ENCODE measurements at places on chromosomes 1 and 21.
A peak's percentile ranks its signal among the peaks of the same experiment; 100 is the strongest.

DNA sequence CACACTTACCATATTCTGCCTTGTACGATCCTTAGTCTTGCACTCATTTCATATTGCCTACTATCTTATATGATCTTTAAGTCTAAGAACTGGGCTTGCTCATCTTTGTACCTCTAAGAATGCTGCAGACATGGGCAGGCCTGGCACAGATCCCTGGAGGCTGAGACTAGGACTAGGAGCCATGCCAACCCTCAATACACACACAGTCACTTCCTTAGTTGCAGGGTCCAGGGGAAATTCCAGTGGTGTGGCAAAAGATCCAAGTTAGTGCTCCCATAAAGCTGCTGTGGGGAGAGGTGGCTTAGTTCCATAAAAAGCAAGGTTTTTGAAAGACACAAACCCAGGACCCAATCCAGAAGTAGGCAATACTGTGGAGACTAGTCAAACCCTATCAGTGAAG, 59.9 kb downstream of the CYYR1 start:
- DNase-seq, result no peak

DNA sequence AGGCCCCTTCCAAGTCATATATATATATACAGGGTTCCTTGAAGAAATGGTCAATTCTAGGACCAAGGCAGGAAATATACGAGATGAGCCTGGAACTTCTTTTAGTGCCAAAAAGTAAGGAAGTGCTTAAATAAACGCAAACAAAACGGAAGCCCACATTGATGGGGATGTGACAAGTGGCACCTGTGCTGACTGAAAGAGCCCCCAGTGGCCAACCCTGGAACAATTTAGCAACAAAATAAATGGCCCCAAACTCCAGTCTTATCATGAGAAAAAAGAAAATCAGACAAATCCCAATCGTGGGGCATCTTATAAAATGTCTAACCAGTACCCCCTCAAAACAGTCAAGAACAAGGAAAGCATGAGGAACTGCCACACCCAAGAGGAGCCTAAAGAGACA, 17.7 kb downstream of the PLA2G5 start:
- no peak for DNase-seq

- no peak for DNase-seq
Measured at GRCh38 chr1:61851235-61851634, 109.0 kb downstream of the PATJ start.

DNA sequence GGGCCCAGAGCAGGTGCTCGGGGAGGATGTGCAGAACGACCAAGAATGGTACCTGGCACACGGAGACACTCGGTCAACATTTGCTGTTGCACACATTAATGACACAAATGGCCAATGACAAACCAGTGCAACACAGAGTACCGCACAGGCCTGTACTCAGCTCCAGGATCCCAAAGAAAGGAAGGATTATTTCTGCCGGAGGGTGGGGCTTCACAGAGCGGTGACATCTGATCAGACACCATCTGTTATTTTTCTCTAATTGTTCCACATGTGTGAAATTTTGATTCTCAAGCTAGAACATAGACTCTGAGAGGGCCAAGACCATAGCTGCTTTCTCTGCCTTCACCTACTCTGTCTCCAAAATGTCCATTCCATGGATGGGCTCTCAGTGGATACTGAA, 100.4 kb downstream of the MRPL37 start:
- DNase-seq, result no peak

DNA sequence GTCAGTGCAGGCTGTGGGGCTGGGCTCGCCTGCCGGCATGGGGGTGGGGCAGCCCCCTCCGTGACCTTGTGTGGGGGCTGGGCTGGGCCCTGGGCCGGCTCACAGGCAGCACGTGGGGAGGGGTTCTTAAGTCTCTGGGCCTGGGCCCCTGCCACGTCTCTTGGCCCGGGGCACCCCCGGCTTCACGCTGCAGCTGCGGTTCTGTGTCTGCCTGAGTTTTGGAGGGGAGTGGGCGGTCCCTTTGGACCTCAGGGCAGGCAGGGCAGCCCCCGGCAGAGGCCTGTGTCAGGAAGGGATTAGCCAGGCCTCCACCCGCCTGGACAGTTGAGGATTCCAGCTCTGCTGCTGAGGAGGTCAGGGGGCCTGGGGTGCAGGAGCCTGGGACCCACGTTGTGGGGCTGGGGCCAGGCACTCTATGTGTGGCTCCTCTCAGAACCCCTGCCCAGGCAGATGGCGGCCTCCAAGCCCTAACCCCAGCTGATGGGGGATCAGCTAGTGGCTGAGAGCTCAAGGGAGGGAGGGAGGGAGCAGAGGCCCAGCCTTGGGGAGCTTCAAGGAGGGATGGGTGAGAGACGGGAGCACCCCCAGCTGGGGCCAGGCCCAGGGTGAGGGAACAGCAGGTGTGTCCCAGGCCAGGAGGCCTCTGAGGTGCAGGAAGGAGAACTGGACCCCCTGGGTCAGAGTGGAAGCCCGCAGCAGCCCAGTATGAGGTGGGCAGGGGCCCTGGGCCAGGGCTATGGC, 1.8 kb upstream of the PLCH2 start:
- no peak for DNase-seq

DNA sequence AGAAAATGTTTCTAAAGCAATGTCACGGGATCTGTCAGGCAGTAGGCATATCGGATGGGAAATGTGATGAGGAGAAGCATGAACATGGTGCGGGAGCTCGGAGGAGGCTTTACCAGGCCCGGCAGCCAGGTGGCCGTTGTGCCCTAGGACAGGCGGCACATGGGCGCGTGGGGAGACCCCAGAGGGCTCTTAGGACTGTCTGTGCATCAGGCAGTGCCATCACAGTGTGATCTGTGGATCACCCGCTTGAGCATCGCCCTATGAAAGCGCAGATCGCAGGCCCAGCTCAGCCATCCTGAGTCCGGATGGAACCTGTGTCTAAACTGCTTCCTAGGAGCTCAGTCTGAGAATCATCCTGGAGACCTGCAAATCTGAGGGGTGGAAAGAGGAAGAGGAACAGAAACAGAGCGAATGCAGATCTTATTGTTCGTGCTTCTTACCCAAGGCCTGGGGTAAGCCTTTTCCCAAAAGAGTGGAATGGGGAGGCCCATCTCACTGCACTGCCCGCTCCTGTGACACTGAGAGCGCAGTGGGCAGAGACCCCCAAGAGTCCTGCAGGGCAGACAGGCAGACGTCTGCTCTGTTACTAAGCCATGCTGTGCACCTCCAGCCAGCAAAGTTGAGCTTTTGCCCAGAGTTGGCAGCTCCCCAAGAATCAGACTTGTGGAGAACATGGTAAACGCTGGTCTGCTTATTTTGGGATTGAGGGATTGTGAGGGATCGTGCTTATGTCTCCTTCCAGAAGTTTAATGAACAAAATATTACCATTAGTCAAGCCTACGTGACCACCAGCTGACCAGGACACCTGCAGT, 251.0 kb downstream of the RHOU start:
- no peak for DNase-seq

- DNase-seq, result no peak
Measured at GRCh38 chr1:208653426-208653825, 409.2 kb upstream of the PLXNA2 start.

- DNase-seq, result no peak
Measured at GRCh38 chr1:228095161-228095560, 8.0 kb downstream of the C1orf35 start.

GRCh38 chr1:156592158-156592909, 758 bp downstream of the NAXE start:
- no peak for DNase-seq

- peak; percentile 91 for DNase-seq
Measured at GRCh38 chr1:51955797-51956527, 34.5 kb downstream of the RAB3B start.

- DNase-seq, result peak; percentile 34
Measured at GRCh38 chr1:205588636-205589035, 43.2 kb downstream of the ELK4 start.

- DNase-seq, result no peak
Measured at GRCh38 chr1:48470950-48471690, 884 bp downstream of the SPATA6 start.

- DNase-seq, result no peak
Measured at GRCh38 chr1:117003223-117003875, 1.8 kb downstream of the CD101 start.

- peak; percentile 21 for DNase-seq
Measured at GRCh38 chr1:226688056-226688748, 50.9 kb downstream of the ITPKB start.

- DNase-seq, result no peak
Measured at GRCh38 chr1:231799363-231799986, 172.9 kb downstream of the DISC1 start.

GRCh38 chr21:34091032-34091431, 17.7 kb downstream of the MRPS6 start:
- no peak for DNase-seq

DNA sequence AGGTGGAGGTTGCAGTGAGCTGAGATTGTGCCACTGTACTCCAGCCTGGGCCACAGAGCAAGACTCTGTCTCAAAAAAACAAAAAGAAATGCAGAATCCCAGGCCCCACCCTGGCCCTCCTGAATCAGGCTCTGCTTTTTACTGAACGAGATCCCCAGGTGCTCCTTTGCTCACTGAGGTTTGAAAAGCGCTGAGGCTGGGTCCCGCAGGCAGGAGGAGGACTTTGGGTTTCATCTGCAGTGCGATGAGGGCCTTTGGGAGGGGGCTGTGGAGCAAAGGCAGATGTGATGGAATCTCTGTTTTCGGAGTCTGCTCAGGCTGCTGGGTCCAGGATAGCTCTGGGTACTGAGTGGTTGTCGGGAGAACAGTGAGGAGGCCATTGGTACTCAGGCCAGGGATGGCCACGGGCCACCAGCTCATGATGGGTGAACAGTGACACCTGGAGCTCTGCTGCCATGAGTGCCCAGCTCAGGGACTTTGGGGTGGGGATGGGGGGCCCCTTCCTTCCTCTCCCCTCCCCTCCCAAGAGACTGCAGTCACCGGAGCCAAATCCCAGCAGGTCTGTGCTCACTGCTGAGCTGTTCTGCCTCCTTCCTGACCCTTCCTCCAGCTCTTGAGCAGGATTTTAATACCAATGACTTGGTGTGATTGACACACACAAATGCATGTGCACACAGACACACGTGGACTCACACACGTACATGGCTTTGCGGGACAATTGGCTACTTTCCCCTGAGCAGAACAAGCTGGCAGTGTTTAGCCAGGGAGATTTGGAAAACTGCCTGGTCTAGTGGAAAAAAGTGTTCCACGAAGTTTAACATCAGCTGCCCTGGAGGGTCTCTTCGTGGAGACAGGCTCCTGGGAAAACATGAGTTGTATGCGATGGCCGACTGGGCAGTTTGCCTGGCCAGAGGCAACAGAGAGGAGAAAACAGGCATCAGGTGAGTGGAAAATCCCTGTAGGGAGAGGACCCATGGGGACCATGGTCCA, 3.6 kb upstream of the DHRS3 start:
- DNase-seq, result no peak

- DNase-seq, result no peak
Measured at GRCh38 chr1:183807549-183808168, 2.7 kb downstream of the RGL1 start.

- DNase-seq, result no peak
Measured at GRCh38 chr1:235277709-235278108, 50.3 kb downstream of the ARID4B start.

DNA sequence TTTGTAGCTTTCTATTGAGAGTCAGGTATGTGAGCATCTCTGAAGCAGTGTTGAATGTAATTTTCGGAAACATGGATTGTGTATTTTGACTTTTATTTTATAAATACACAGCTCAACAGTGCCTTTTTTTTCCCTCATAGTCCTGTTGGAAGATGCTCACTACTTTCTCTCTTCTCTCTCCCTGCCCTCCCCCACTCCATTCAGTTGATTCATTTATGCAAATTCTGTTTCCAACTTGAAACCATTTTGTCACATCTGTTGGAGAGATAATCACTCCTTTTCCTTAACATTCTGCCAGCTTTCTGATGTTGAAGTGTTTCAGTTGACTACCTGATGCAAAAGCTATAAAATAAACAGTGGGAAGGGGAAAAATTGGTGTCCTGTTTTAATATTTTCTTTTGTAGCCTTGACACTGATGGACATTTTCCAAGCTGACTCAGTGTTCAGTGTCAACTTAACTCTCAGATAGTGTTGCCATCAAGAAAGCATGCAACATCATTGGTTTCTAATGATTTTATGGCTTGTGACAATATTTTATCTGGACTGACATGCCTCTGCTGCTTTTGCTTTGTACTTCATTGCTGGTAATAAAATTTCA, 194.5 kb downstream of the HS2ST1 start:
- DNase-seq, result no peak

DNA sequence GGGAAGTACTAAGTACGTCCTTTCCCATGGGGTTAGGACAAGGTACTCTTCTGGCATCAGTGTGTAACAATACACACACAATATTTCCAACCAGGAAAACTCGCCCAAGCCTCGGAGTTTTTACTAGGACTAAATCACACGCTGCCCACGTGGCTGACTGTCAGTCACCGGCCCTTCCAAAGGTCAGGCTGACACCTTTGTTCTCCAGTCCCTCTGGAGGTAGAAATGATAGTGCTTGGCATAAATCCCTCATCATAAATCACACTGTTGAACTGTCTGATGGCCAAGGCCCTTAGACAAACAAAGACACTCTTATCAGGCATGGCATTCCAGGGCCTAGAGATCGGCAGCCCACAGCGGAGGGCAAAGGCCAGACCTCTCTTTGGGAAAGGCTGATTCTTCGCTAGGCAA, 16.9 kb upstream of the SLAMF9 start:
- DNase-seq, result no peak

DNA sequence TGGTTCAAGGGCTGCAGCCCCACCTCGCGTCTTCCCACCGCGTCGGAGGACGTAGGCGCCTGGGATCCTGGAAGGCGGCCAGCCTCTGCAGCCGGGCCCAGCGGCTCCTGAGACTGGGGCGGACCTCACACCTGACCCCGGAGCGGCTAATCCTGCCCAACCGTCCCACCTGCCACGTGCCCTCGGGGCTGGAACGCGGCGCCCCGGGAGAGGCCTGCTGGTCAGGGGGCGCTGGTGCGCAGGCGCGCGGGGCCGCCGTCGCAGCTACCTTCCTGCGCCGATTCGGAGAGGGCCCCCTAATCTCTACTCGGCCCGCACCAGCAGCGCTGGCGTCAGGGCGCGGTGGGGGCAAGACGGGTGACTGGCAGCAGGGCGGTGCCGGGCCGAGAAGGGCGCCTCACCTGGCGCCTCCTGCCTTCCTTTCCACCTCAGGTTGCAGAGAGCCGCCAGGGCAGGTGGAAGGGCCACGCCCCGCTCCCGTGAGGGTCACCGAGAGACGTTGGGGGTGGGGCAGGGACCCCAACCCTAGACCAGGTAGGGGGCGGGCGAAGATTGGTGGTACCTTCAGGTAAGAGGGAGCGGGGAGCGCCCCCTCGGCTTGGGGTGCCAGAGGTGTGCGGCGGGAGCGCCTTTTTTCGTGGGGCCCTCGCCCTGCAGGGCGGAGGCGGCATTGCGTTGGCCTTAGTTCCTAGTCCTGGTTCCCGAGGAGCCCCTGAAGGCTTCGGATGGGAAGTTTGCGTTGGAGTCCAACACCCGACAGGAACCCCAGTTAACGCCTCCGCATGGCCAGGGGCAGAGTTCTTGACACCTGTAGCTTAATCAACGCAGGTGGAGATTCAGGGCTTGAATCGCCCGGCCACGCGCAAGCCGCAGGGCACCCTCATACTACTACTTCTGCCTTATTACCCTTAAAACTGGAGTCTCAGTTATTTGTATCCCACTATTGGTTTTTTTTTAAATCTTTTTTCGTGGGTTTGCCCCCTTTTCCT, at the start of gene TDRD5:
Gene TDRD5, plus strand, starts transcription at position 241 of the 989 bp plus-strand sequence. CDS start 784 bp downstream, outside the sequence.
- peak; percentile 7 for DNase-seq

- DNase-seq, result no peak
Measured at GRCh38 chr1:231186356-231187115, 24.7 kb downstream of the TRIM67 start.

Data from DMS79 (cell line).